ENCODE measurements at places on chromosomes 5 and 9. TPM values are rescaled to one million over a fixed set of nuclear protein-coding genes. Genes with fewer than 3 reads are reported as not detected.

The SPEF2 gene
- 12.7 TPM for total RNA-seq

The WNT8A gene
- not detected for total RNA-seq

DNA sequence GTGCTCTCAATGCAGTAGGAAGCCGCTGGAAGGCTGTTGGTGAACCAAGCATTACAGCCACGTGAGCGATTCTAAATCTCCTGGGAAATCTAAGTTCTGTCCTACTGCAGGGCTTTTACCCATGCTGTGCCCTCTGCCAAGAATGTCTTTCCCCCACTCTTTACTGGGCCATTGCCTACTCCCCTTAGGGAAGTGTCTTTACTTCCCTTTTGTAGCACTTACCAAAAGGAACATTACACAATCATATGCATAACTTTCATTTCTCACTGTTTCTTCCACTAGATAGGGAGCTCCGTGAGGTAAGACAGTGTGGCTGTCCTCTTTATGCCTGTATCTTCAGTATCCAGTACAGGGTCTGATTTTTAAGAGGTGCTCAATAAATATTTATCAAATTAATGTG, 241.7 kb upstream of the NR4A3 start:
- DNase-seq: no peak

- no peak for DNase-seq
These were observed 49.9 kb upstream of the JMY start for GRCh38 chr5:79186021-79186420.

DNA sequence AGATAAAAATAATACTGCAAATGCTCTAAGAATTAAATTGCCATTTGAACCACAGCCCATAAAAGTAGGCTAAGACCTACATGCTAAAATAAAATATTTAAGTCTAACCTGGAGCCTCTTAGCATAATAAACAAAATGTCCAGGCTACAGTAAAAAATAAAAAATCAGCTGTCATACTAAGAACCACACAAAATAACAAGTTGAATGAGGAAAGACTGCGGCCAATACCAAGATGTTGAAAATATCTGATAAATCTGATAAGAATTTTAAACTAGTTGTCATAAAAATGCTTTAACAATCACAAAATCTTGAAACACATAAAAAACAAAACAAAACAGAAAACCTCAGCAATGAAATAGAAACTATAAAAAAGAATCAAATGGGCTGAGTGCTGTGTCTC, 336.9 kb upstream of the MSX2 start:
- no peak for DNase-seq

DNA sequence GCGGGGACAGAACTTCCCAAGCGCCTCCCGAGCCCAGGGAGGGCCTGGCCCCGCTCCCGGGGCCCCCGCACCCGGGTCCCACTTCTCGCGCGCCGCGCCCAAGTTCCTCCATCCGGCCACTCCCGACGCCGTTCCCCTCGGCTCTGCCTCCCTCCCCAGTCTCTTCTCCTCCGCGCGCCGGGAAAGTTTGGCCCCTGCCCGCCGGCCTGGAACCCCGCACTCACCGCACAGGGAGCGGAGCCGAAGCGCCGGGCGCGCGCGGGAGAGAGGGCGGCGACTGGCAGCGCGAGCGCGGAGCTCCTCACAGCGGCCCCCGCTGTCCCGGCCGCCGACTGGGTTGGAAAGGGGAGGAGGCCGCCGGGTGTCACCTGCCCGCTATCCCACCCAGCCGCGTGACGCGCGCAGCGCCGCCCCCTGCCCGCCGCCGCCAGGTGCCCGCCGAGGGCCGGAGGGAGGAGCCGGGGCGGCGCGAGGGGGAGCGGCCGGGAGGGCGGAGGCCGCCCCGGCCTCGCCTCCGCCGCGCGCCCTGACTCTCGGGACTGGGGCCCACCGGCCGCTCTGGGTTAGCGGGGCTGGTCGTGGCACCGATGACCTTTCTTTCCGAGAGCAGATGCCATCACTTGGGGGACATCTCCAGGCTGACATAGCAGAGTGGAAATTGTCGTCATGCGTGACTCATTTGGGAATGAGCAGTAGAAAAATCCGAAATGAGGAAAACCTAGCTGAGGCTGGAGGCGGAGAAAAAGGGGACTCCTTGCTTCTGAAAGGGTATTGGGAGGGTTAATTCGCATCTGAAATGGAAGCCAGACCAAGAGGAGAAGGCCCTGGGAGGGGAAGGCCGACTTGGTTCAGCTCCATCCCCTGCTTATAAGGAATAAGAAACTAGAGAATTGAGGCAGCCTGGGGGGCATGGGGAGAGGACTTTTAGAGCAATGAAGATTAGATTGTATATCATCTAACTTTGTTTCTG, at the start of gene ELOVL7:
Gene ELOVL7 (minus strand): TSS at position 334 of the 970 bp plus-strand sequence. CDS start 56,872 bp downstream, outside the sequence.
- DNase-seq: peak; percentile 90

The COL23A1 gene
- total RNA-seq: not detected

- DNase-seq: peak; percentile 84
These were observed 43.5 kb upstream of the TCF7 start for GRCh38 chr5:134070725-134071613.

- DNase-seq: no peak
These were observed 478.6 kb upstream of the WWC1 start for GRCh38 chr5:167812871-167813270.

- DNase-seq: no peak
These were observed 1379.3 kb upstream of the ACO1 start for GRCh38 chr9:31005086-31005665.

DNA sequence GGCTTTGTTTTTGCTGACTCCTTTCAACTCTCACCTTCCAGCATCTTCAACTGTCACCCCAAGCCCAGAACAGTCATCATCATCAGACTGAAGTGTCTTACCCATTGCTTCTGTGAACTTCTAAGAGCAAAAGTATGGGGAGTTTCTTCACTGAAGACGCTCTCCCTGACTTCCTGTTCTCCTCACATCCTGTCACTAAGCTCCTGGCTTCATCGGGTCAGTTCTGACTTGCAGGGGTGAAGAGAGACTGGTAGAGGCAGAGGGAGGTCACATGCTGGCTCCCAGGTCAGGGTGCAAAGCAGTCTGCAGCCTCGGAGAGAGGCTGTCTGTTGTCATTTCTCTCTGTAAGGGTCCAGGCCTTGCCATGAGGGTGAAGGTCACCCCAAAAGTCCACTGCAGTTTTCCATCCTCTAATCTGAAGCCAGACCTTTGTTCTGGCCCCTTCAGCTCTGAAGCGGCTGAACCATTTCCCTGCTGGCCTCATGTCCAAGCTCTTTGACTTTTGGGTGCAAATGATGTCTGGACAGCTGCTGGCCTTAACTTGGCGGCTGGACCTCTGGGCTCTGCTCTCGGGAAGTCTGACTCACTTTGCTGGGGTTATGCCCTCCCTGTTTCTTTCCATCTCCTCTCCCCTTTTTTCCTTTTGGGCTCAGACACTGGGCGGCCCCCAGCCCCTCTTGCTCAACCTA, 305.0 kb downstream of the RAB3C start:
- peak; percentile 78 for DNase-seq

- DNase-seq: peak; percentile 77
These were observed 48.4 kb downstream of the MRPL36 start for GRCh38 chr5:1751026-1751863.

DNA sequence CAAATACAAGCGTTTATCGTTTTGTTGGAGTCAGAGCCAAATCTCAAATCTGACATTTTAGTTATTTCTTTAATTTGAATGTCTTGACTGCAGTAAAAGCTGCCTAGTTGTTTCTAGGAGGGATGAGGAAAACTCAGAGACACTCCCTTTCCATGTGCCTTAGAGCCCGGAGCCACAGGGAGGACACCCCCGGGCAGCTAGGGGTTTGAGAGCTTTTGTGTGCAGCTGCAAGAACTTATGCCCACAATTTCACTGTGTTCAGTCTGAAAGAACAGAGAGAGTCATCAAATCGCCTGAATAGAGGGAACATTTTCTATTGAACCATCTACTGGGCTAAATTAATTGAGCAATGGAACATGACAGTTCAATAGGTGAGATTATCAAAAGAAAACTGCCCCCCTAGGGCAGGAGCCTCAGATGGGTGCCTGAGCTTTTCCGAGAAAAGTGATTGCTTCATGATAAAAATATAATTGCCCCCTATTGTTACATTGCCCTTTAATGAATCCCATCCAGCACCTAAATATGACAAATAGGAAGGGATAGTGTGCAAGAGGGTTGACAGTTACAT, 709.3 kb upstream of the RGMB start:
- no peak for DNase-seq

DNA sequence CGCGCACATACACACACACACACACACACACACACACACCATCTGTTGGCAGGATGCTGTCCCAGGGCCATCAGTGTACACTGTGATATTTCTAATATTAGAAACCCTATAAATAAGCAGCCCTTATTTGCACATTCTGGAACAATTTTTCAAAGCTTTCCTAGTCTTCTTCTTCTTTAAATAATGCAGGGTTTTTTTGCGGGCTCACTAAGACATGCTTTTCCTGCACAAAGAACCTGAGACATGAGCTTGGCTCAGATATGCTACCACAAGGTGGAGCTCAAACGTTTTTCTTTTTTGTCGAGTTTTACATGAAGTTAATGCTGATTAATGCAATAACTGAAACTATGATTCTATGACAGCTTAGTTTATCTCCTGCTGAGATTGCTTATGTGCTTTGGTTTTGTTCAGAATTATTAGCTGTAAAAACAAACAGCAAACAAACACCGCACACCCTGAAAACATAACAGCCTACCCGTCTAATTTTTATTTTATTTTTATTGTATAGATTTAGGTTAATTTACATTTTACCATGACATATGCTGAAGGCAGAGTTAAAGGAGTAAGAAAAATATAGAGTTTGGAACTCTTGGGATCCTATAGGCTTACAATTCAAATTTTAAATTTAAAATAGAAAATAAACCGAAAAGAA, 95.8 kb downstream of the ALDH1A1 start:
- peak; percentile 89 for DNase-seq

DNA sequence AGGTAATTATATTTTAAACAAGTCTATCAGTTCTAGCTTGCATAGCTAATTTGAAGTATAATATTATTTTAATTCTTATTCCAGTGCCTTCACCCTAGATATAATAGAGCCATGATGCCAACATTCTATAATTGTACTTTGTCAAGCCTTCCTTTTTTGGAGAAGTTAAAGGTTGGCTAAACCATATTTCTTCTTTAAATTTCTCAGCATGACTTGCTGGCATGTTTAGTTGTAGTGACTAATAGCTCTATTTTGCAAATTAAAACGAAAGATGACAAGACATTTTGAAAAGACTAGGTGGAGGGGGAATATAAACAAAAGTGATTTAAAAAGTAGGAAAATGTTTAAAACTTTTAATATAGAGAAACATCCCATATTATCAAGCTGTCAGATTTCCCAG, 400.7 kb downstream of the PSAT1 start:
- peak; percentile 73 for DNase-seq

The FOXD4L3 gene
- total RNA-seq: under 0.01 TPM

- no peak for DNase-seq
These were observed 25.3 kb downstream of the PHF2 start for GRCh38 chr9:93601666-93602065.

DNA sequence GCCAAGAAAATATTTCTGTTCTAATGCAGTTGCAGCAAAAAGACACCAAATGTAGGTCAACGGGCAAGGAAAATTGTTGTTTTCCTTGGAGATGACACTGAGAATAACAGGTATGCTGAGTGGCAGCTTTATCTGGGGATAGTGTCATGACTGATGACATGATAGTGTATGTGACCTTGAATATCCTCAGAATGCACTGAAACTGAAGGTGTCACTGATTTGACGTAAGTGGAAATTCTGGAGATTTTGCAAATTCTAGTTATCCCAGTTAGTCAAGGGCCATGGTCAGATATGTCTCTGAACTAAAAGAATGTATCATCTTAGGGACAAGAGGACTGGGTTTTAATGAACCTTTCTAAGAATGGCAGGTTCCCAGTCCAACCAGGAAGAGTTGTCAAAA, 138.0 kb upstream of the C9orf72 start:
- no peak for DNase-seq

DNA sequence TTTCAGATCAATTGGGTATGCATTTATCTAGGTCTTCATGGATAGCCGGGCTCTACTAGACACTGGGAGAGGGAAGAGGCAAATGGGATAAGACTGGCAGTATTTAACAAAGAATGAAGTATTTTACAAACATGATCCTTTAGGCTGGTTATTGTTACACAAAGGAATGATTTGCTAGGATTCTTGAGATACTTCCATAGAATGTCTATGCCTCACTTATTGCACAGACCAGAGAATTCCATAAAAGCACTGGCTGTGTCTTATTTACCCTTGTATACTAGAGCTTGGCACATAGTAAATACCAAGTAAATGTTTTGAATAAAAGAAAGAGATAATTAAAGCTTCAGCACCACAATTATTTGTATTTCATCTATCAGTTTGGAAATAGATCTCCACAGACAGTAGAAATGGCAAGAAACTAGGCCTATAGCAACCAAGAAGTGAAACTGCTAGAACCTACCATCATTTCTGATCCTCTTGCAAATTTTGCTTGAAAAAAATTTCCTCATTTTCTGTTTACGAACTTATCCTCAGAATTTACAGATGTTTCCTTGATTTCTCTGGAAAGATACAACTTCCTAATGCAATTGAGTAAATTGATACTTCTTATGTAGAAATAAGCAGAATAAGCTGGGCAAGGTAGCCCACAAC, 3.8 kb downstream of the PDCD1LG2 start:
- no peak for DNase-seq

The PCDHB9 gene
- 1.8 TPM for total RNA-seq

DNA sequence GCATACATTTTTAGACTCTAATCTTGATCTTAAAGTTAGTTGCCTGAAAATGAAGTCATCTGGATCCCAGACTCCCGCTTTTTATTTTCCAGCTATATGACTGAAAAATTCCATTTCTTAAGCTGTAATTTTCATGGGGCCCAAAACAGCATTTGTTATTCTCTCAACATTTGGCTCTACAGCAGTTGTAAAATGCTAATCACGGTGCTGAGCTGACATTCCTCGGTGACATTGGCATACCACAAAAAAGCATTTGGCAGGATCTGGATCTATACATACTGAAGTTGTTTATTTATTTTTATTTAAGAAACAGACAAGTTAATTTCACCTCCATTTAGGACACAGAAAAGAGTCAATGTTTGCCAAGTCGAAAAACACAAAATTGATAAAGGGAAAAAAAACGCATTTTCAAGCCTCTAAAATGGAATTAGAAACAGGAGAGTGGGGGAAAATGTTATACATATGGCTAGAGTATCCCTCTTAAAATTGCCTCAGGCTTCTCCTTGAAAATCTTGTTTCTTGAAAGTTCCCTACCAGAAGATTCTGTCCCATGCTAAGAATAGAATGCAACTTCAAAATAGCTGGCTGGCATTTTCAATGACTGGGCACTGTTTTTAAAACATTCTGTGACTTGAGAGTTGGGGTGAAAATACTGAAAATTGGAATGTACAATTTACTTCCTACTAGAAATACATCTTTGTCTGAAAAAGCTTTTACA, 207.5 kb upstream of the TBCA start:
- DNase-seq: no peak

- DNase-seq: no peak
These were observed 36.1 kb upstream of the MYOT start for GRCh38 chr5:137831526-137831925.

GRCh38 chr5:138843316-138844124, 31.6 kb downstream of the LRRTM2 start:
- DNase-seq: no peak

GRCh38 chr9:18865542-18865941, 167.5 kb downstream of the SAXO1 start:
- no peak for DNase-seq

All from osteoblast (primary cell).